ENCODE measurements at places on chromosomes 2 and 18. TPM values are rescaled to one million over a fixed set of nuclear protein-coding genes. Genes with fewer than 3 reads are reported as not detected.

Gene TCF23
- not detected for total RNA-seq

Gene MLPH
- total RNA-seq = 33.8 TPM

Gene CD207
- total RNA-seq = not detected

Gene ZNF512
- 37.6 TPM for total RNA-seq

Gene HOXD1
- total RNA-seq = 2.4 TPM

Gene LYG2
- total RNA-seq = not detected

Gene GAREM1
- 2.0 TPM for total RNA-seq

Gene EPHA4
- 7.5 TPM for total RNA-seq

Gene CHST9
- not detected for total RNA-seq

Gene IL1RN
- 0.78 TPM for total RNA-seq

All from Caki2 (cell line).